ENCODE measurements at places on chromosomes 2 and 18. TPM values are rescaled to one million over a fixed set of nuclear protein-coding genes. Genes with fewer than 3 reads are reported as not detected.

GRCh38 chr2:21317131-21317530 is 193.4 kb downstream of the TDRD15 start:
- H3K27ac ChIP-seq, result no peak overlapping the region
- no peak overlapping the region for H3K4me3 ChIP-seq
- DNase-seq, result peak; percentile 61
- no peaks in the 10 kb centered on the region for H3K4me1 ChIP-seq
- H3K36me3 ChIP-seq, result no peaks in the 10 kb centered on the region
- no peaks in the 10 kb centered on the region for H3K27me3 ChIP-seq

DNA sequence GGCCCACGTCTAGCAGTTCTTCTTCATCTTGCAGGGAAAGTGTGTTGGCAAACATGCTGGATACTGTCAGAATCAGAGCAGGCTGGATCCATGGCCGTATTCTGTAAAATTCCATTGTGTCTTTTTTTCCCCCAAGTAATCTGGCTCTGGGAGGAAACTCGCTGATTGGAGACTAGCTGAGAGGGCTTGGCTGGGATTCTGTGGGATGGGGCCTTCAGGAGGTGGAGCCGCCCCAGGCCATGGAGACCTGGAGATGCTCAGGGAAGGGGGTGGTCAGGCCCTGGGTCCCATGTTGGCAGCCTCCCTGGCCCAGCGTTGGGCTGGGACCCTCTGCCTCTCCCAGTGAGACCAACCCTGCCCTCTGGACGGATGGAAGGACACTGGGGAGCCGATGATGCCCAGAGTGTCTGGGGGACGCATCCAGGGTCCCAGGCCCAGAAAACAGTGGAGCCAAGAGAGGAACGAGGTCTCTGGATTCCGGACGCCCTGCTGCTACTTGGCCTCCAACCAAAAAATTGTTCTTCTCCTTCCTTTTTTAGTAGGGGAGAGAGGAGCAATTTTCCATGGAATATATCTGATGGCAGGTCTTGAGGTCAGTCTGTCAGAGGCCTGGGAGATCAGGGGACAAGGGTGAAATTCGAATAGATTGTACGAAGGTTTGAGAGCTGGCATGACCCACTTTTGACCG is 114.5 kb downstream of the AGAP1 start:
- no peak for DNase-seq
- no peaks in the 10 kb centered on the region for H3K36me3 ChIP-seq
- H3K4me3 ChIP-seq, result no peak overlapping the region
- peaks cover 67% of the 10 kb centered on the region for H3K4me1 ChIP-seq
- no peaks in the 10 kb centered on the region for H3K27me3 ChIP-seq

DNA sequence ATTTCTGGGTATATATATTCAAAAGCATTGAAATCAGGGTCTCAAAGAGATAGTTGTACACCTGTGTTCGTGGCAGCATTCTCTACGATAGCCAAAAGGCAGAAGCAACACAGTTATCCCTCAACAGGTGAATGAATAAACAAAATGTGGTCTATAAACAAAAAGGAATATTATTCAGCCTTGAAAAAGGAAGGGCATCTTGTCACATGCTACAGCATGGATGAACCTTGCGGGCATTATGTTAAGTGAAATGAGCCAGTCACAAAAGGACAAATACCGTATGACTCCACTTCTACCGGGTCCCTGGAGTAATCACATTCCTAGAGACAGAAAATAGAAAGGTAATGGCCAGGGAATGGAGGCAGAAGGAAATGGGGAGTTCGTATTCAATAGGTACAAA is 228.8 kb downstream of the SH3BP4 start:
- no peaks in the 10 kb centered on the region for H3K36me3 ChIP-seq
- no peak overlapping the region for H3K27ac ChIP-seq
- no peak overlapping the region for H3K4me3 ChIP-seq
- no peak for DNase-seq
- no peaks in the 10 kb centered on the region for H3K27me3 ChIP-seq

RABL2A gene
- total RNA-seq, result 35.7 TPM

MYO7B gene
- 4.3 TPM for total RNA-seq

- peaks cover 41% of the 10 kb centered on the region for H3K4me1 ChIP-seq
- H3K4me3 ChIP-seq, result no peak overlapping the region
- peaks cover 2% of the 10 kb centered on the region for H3K36me3 ChIP-seq
- peak; percentile 36 for DNase-seq
These were observed 146.8 kb downstream of the TGIF1 start for GRCh38 chr18:3596637-3597384.

- H3K4me3 ChIP-seq, result no peak overlapping the region
- H3K27me3 ChIP-seq, result no peaks in the 10 kb centered on the region
- DNase-seq, result no peak
- H3K4me1 ChIP-seq, result peaks cover 3% of the 10 kb centered on the region
- no peaks in the 10 kb centered on the region for H3K36me3 ChIP-seq
These were observed 18.9 kb downstream of the MGAT5 start for GRCh38 chr2:134272806-134273205.

DNA sequence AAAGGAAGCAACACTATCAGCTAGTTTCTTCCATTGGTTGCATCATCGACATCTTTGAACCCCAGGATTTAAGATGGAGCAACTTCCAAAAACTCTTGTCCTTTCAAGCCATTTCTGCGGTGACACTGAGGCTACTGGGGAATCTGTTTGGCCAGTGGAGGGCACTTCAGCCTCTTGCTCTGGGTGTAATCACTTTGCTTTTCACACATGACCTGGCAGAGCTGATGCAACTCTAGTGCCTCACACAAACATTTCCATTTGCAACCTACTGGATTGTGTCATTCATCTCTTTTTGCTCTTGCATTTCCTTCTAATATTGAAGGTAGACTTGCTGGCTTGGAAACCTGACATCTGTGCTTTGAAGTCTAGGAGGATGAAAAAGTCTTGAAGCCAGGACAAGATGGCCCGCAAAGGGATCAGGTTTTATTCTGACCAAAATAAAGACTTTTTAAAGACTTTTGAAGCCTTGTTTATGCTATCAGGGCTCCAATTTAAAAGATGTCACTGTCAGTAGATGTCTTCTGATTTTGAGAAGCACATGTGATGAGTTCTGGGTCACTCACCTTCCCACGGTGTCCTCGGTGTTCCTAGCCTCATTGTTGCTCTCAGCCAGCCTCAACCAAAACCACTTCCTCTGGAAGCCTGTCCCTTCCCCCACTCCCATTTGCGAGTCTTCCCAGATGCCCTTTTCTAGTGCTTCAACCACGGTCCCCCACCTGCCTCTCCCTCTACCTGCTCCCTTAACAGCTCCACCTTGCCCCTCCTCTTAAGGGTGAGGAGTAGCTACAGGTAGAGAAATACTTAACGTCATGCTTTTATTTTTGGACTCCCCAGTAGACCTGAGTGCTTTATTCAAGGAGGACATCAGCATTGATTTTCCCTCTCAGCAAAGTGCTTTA is 69.7 kb upstream of the KCNE4 start:
- no peak for DNase-seq
- no peaks in the 10 kb centered on the region for H3K36me3 ChIP-seq
- H3K27me3 ChIP-seq, result no peaks in the 10 kb centered on the region
- no peak overlapping the region for H3K4me3 ChIP-seq

DNA sequence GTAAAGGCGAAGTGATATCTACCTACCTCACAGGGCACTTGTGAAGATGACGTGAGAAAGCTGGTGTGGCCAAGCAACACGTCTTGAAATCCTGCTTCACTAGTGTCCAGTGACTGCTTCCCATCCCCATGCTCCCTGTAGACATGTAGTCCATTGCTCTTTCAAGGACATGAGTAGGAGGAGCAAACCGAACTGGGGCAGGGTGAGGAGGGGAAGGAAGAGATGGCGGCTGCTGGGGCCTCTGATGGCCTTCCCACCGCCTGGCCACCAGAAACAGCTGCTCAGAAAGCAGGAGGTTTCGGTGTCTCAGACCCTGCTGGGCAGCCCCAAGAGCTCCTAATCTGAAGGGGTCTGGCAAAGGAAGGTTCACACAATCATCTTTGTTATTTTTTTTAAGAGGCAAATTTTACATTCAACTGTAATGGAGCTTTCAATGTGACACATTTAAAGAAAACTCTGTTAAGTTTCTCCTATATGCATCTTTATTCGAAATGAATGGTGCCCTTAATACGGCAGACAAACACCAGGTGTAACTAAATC is 14.7 kb downstream of the CPLX4 start:
- peaks cover 19% of the 10 kb centered on the region for H3K27me3 ChIP-seq
- H3K4me3 ChIP-seq, result no peak overlapping the region
- no peak overlapping the region for H3K27ac ChIP-seq
- H3K36me3 ChIP-seq, result no peaks in the 10 kb centered on the region
- no peak for DNase-seq

NRP2 gene
- 79.1 TPM for total RNA-seq

DNA sequence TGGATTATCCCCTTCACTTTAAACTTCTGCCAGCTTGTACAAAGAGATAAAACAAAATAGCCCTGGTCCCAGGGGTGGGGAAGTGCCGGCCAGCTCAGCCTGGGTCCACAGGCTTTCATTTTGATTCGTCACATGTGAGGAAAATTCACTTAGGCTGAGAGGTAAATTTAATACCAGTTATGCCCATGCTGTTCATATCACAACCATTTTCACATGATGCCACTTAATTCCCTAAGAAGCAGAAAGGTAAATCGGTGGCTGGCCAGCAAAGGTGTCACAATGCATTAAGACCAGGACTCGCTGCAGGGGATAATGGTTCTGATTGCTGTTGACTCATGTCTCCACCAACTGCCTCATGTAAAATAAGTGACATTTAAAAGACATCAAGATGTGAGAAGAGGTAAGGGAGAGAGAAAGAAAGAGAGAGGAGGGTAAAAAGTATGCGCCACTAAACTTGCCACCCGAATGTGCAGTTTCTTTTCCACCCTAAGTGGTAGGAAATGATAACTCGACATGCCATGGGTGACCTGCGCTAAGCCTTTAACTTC is 261.0 kb upstream of the SIX3 start:
- no peak overlapping the region for H3K27ac ChIP-seq
- no peaks in the 10 kb centered on the region for H3K27me3 ChIP-seq
- no peaks in the 10 kb centered on the region for H3K4me1 ChIP-seq
- H3K36me3 ChIP-seq, result no peaks in the 10 kb centered on the region
- H3K4me3 ChIP-seq, result no peak overlapping the region
- no peak for DNase-seq

DNA sequence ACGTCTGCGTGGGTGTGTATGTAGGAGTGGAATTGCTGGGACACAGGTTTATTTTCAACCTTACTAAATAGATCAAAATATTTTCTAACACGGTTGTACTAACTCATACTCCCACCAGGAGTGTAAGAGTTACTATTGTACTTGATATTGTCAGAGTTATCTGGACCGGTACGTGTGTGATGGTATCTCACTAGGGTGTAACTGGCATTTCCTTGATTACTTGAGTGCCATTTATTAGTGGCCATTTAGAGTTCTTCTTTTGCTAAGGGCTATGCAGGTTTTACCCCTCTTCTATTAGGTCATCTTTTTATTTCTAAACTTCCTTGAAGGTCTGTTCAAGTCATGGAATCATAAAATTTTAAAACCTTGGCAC is 33.5 kb downstream of the CENPO start:
- H3K27me3 ChIP-seq, result no peaks in the 10 kb centered on the region
- H3K4me1 ChIP-seq, result peaks cover 27% of the 10 kb centered on the region
- H3K4me3 ChIP-seq, result no peak overlapping the region
- H3K36me3 ChIP-seq, result peaks cover 60% of the 10 kb centered on the region
- no peak overlapping the region for H3K27ac ChIP-seq

DNA sequence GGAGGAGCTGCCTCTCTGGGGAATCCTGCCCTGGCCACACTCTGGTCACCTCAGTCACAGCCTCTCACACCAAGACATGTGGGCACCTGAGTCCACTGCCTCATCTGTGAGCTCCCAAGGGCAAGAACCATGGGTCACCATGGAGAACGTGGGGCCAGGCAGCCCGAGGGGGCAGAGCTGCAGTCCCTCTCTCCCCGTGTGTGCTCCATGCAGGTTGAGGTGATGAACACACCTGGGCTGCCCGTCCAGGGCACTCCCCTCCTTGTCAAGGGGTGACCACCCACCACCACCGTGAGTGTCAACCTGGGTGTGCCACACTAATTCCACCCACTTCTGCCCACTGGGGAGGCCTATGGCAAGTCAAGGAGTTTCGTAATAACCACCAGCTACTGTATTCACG is 159.6 kb upstream of the RAB6C start:
- no peak for DNase-seq
- peaks cover 5% of the 10 kb centered on the region for H3K36me3 ChIP-seq
- no peak overlapping the region for H3K4me3 ChIP-seq
- H3K27ac ChIP-seq, result no peak overlapping the region
- no peaks in the 10 kb centered on the region for H3K27me3 ChIP-seq
- H3K4me1 ChIP-seq, result peaks cover 6% of the 10 kb centered on the region

- H3K27me3 ChIP-seq, result no peaks in the 10 kb centered on the region
- peaks cover 38% of the 10 kb centered on the region for H3K4me1 ChIP-seq
- peak overlapping the region; percentile 78 for H3K27ac ChIP-seq
- H3K4me3 ChIP-seq, result peak overlapping the region; percentile 21
- no peak for DNase-seq
These were observed 7.3 kb downstream of the ZNF516 start for GRCh38 chr18:76487782-76488181.

DNA sequence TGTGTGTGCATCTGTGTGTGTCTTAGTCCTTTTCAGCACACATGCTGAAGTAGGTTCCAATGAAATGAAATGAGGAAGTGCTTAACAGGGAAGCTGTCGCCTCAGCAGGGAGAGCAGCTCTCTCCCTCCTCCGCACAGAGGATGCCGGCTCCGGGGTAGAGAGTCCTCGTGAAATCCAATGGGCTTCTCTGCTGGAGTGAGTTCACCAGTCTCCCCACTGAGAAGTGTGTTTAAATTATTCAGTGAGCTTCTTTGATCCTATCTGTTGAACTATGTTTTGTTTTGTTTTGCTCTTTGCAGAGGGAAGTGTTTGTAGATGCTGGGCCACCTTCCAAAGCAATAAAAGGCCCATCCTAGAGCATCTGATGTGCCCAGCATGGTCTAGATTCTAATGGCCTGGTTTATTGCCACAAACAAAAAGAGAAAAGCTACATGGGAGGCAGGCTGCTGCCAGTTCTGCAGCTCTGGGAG is 6.7 kb downstream of the PPP1R7 start:
- peaks cover 26% of the 10 kb centered on the region for H3K4me1 ChIP-seq
- peak; percentile 80 for DNase-seq
- H3K27me3 ChIP-seq, result no peaks in the 10 kb centered on the region
- H3K4me3 ChIP-seq, result no peak overlapping the region

All from spinal cord (tissue), 10 donors.